ENCODE measurements at places on chromosomes 5 and 9.
A peak's percentile ranks its signal among the peaks of the same experiment; 100 is the strongest.

- DNase-seq = no peak
Observed at GRCh38 chr9:4382722-4383317, 83.0 kb upstream of the GLIS3 start.

DNA sequence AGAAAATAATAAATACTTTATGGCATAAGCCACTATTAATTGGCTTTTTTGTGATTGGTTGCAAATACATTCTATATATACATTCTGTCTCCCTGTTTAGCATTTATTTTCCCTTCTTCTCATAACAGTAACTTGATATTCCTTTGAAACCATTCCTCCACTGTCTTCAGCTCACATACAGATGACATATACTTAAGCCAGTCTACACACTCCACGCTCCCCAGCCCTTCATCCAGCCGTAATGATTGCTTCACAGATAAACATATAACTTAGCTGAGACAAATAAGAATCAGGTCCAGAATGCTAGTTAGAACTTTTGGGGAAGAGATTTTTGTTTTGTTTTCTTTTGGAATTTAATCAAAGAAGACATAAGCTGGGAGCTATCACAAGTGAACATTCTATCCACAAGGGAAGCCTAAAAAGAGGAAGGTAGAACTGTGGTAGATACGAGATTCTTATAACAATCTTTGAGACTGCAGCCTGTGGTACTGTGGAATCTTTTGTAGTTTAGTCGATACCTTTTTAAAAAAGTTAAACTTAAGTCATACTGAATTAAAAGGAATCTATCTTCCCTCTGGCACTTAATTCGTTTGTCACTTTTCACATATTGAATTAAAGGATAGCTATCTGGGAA, 365.1 kb upstream of the PRR16 start:
- no peak for DNase-seq

GRCh38 chr5:150394912-150395687, 17.6 kb downstream of the CD74 start:
- no peak for DNase-seq

GRCh38 chr5:113255105-113255504, 179.7 kb downstream of the TSSK1B start:
- DNase-seq = no peak

DNA sequence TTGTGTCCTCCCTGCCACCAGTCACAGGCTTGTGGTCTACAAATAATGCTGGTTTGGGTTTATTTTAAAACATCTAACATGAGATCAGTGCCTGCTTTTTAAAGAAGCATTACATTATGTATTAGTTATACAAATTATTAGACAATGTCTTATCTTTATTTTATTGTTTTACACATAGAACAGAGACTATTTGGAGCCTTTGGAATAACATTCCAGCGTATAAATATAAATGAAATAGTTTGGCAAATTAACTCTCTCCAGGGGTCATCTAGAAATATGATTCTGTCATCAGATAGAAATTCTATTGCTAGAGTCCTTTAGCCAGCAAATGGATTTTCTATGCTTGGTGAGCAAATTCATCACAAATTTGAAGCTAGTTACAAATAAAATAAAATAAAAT, 22.4 kb downstream of the MAP1B start:
- DNase-seq = no peak

DNA sequence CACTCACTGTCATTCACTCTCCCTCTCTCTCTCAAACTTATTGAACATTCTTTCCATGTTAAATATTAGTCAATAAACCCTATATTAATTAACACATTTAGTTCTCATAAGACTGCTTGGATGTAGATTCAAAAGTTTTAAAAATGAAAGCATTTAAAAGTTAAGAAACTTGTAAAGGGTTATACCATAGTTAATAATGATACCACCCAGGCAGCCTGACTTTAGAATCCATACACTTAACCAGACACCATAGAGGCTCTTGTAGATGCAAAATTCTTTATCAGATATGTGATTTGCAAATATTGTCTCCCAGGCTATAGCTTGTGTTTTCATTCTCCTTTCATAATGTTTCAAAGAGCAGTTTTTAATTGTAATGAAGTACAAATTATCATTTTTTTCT, 335.8 kb upstream of the ACTBL2 start:
- no peak for DNase-seq

DNA sequence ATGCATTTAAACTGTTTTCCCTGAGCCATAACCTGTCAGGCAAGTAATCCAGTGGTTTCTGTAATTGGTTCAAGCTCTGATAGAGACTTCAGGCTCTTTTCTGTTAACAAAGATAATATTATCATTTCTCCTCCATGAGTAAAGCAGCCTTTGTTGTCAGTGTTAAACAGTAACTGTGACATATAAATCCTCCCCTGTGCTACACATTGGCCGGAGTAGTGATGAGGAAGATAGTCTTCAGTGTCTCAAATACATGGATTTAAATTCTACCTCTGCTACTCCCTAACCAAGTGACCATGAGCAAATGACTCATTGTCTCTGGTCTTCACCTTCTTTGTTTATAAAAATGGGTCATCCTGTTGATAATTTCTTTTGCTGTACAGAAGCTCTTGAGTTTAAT, 615.5 kb upstream of the CHD1 start:
- DNase-seq = no peak

DNA sequence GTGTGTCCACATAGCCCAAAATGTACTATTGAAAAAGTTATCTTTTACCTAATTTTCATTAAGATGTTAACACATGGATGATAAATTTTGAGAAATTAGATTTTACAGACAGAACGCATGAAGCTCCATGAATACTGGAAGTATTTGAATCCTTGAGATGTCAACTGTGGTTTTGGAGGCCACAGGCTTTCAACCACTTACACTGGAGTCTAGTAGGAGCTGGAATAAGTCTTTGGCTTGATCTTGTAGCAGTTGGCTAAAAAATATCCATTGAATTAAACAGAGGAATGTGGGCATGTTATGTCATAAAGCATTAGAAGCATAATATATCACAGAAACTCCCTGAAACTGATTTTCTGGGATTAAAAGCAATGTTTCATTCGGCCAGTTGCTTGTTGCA, 52.9 kb downstream of the CAMK4 start:
- no peak for DNase-seq

GRCh38 chr5:154647114-154647760, 107.9 kb upstream of the LARP1 start:
- no peak for DNase-seq

DNA sequence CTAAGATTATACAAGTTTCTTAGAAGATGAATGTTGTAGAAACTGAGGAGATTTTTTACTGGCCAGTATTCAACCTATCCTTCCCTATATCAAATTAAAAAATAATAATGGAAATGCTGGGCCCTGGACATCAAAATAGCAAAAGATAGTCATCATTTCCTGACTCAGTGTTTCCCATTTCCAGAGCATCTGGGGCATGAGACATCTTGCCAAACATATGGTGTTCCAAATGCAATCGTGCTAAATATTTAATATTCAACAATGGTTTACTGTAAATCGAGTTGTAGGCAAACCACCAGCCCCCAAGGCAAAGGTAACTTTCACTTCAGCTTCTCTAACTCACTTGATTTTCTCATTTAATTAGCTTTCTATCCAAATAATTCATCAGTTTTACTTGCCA, 152.9 kb downstream of the FRMD3 start:
- DNase-seq = no peak

- no peak for DNase-seq
Observed at GRCh38 chr9:122812736-122813135, 12.8 kb downstream of the OR1K1 start.

GRCh38 chr5:152332716-152333460, 72.2 kb downstream of the NMUR2 start:
- DNase-seq = no peak

GRCh38 chr5:158023266-158023665, 164.3 kb upstream of the CLINT1 start:
- DNase-seq = no peak

DNA sequence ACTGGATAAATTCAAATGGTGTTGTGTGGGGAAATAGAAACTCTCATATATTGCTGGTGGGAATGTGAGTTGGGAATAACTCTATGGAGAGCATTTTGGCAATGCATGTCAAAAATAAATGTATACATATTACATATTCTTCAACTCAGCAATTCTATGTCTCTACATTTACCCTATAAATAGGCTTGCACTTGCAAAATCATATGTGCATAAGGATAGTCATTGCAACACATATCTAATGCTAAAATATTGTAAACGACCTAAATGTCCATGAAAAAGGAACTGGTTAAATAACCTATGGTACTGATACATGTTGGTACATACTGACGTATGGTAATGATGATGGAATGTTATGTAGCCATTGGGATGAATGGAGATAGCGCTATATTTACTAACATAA, 94.5 kb upstream of the CHD1 start:
- DNase-seq = no peak

DNA sequence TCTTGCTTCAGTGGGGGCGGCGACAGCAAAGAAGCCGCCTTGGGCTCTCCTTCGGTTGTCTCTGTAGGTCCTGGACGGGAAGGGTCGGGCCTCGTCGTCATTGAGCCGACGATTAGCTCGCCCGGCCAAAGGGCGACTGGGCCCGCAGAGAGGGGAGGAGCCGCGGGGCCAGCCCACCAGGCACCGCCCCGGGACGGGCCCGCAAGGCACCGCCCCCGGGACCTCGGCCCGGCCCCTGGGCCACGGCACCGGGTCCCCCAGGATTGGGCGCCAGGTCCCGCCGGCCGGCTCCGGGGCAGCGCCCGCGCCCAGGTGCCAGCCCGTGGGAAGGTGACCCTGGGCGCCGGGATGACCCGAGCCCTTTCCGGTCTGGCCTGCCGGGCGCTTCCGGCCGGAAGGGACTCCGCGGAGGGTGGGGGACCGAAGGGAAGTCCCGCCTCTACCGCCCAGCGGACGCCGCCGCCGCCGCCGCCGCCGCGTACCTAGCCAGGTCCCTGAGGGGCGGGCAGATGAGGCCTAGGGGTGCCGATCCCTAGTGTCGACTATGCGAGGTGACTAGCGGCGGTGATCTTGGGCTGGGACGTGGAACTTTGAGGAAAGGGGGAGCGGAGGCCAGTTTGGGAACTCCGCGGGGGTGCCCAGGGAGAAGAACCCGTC, at the start of the genes GBA2 and RGP1:
Gene GBA2 (minus strand): TSS at position 371 of the 657 bp plus-strand sequence. CDS start 524 bp downstream, outside the sequence.
Gene RGP1 (plus strand): TSS at position 430 of the 657 bp plus-strand sequence. CDS start 469 bp downstream, outside the sequence.
- DNase-seq = no peak

DNA sequence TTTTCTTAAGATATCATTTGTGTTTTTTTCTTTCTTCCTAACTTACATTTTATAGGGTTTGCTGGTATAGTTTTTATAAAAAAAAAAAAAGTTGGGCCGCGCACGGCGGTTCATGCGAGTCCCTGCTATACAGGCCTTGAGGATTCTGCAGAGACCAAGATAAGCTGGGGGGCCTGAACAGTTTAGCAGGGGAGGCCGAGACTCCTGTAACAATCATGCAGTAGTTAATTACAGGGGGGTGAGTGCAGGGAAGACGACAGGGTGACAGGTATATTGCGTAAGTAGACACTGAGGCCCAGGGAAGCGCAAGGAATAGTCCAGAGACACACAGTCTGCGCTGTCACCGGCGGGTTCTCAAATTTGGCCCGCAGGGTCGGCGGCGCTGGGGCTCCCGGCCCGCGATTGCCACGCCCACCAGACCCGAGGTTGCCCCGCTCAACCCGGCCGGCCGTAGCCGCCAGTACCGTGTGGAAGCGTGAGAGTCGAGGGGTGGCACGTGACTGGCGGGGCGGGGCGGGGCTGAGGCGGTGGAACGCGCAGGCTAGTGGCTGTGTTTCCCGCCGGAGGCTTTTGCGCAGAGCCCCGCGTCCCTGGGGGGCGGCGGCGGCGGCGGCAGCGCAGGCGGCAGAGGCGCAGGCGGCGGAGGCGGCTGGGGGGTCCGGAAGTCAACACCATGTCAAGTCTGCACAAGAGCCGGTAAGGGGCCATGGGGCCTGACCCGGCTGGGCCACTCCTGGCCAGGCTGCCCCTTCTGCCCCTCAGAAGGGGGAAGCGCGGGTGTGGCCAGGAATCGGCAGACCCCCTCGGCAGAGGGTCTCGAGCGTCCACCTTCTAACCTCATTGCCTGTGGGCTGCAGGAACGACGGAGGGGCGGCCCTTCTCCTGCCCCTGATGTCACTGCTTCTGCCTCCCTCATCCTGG, at the start of gene TBC1D13:
Gene TBC1D13 (plus strand): TSS at position 573 of the 921 bp plus-strand sequence. CDS start 101 bp downstream, at position 674.
- DNase-seq = peak; percentile 85

DNA sequence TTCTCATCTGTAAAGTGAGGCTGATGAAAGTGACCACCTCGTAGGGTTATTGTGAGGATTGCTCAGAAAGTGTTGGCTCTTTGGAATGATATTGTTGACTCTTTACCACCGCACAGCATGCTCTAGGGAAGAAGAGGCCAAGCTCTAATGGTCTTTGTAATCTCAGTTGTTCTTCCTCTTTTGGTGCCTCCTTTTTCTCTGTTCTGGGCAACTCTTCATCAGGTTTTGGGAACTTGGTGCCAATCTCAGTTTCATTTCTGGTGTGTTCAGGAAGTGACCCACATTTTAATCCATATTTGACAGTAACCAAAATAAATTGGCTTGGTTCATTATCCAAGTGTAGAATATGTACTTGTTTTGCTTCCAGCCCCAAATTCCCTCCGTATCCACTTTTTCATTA, 25.1 kb downstream of the ARHGAP26 start:
- no peak for DNase-seq

DNA sequence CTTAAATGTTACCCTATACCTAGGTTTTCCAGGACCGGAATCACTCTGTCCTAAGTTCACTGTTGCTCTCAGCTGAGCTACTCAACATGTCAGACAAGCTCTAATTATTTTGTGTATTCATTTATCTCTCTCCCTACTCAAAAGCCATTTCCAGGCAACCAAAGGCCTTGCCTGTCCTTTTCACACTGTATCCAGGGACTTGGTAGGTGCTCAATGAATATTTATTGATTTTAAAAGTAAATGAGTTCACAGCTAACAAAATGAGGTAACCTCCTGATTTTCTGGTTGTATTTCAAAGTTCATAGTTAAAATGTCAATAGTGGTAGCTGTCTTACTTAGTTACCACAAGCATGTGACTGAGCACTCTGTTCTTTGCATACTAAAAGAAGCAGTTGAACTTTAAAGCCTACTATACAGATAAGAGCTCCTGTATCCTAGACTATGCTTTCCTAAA, 522.2 kb downstream of the ACTL7B start:
- no peak for DNase-seq

GRCh38 chr5:138408023-138408422, 30.8 kb upstream of the REEP2 start:
- no peak for DNase-seq

GRCh38 chr5:107389775-107390148, 281.0 kb downstream of the EFNA5 start:
- DNase-seq = no peak

- no peak for DNase-seq
Observed at GRCh38 chr5:130501151-130501865, 597.0 kb downstream of the CHSY3 start.

All from stimulated activated CD4-positive, alpha-beta T cell treated with anti-CD3 and anti-CD28 coated beads, Interleukin-4, amount 100 ng/mL, for 48 hours (primary cell).